Right ventricle myocardium inferior (tissue), 1 donor: ENCODE measurements at places on chromosomes 11 and 22.

- DNase-seq: no peak
These were observed 95.3 kb downstream of the DBX1 start for GRCh38 chr11:20064961-20065405.

DNA sequence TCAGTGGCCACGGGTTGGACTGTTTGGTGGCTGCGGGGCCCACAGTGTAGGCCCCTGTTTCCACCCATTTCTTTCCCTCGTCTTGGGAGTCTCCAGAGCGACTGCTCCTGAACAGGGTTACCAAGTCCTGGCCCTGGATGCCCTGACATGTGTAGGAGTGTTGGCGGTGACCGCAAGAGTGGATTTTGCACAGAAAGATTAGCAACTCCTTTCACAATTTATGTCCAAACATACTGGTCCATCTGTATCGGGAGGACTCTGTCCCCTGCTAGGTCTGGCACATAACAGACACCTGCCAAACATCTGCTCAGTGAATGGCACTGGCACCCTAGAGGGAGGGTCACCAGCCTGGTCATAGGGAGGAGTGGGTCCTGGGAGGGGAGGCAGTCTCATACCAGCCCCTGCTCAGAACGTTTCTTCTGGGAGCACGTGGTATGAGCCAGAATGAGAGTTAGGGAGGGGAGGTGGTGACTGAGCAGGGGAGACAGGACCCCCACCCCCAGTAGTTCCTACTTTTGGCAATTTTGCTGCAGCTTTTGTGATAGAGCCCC lies 3.4 kb upstream of the APOA1 start:
- no peak for DNase-seq

GRCh38 chr11:69131121-69131566 lies 24.6 kb upstream of the SMIM38 start:
- no peak for DNase-seq

GRCh38 chr11:28649922-28650321 lies 541.7 kb downstream of the METTL15 start:
- DNase-seq: no peak

- DNase-seq: peak; percentile 81
These were observed 53.2 kb downstream of the GRIK4 start for GRCh38 chr11:120564573-120565311.

DNA sequence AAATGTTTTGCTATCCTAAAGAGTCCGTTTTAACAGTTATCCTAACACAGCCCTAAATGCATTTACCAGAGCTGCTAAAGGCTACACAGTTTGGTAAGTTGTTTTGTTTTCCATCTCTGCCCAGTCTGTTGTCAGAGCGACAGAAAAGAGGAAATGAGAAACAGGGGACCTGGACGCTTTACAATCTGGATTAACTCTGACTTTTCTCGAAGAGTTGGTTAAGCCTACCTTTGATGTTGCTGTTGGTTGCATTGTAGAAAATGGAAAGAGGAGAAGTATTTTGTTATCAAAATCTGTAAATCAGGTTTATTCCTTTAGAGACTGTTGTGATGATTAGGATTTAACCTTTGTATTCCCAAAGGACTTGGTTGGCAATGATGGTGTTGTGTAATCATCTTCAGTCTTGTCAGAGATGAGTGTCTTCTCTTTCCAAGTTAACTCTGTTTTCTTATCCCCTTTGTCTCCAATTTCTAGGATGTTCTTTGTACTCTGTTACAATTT lies 481 bp downstream of the ANGPTL5 start:
- DNase-seq: no peak

DNA sequence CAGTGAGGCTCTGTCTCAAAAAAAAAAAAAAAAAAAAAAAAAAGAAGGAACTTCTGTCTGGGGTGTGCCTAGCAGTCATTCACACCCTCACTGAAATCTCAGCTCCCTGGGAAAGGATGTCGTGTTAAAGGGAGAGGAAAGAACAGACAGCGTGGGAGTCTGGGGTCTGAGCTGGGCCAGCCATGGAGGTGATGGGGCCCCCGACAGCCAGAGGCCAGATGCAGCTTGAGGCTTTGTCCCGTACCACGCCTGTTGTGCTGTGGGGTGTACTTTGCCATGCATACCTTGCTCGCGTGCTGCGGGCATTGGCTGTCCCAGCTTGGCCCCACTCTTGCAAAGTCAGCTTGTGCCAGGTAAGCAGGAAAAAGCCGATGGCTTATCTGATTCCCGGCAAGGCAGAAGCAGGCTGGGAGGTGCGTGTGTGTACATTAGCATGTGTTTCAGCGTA lies 4.6 kb downstream of the SYT12 start:
- DNase-seq: no peak

- no peak for DNase-seq
These were observed 26.1 kb upstream of the APLP2 start for GRCh38 chr11:130043575-130043974.

DNA sequence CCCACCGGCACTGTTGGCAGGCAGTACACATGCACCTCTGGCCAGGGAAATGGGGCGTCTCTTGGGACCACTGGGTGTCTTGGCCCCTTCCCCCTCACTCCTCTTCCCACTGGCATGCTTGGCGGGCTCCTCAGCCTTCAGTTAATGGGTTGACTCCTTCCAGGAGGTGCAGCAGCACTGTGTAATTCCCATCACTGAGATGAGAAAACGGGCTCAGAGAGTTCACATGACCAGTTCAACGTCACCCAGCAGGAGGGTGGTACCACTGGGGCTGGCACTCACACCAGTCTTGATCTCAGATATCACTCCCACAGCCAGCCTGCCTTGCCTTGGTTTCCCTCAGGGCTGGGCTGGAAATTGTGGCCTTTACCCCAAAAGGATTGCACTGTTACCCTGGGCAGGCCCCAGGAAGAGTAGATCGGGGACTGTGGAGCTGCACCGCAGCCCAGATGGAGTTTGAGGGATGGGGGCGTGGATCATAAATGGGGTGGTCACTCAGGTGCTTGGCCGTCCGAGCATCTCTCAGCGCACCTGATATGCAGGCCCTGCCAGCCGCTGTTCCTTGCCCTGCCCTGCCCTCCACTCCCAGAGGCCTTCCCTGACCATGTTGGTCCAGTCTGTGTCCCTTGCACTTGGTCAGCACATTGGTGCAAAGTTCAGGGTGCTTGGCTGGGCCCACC lies 16.9 kb downstream of the CAPN5 start:
- no peak for DNase-seq

DNA sequence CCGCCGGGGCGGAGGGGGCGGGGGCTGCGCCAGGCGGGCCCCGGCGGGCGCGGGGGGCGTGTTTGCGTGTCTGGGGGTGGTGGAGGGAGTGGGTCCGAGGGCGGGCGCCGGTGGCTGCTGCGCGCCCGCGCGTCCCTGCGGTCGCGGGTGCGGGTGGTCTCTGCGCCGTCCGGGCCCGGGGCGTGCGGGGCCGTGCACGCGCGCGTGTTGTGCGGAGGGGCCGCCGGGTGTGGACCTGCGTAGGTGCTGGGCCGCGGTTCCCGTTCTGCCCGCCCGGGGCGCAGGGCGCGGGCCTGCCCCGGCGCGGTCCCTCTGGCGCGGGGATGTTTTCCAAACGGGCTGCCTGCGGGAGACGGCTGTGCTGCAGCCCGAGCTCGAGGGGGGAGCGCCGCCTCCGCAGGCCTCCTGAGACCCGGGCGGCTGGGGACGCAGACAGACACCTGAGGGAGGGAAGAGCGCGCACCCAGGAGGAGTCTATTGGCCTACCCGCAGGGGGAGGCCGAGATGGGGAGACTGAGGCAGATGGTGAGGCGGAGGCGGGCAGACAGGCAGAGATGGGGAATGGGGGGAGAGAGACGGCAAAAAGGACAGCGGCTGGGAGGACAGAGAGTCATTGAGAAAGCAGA lies 442 bp downstream of the PELI3 start:
- DNase-seq: peak; percentile 74

DNA sequence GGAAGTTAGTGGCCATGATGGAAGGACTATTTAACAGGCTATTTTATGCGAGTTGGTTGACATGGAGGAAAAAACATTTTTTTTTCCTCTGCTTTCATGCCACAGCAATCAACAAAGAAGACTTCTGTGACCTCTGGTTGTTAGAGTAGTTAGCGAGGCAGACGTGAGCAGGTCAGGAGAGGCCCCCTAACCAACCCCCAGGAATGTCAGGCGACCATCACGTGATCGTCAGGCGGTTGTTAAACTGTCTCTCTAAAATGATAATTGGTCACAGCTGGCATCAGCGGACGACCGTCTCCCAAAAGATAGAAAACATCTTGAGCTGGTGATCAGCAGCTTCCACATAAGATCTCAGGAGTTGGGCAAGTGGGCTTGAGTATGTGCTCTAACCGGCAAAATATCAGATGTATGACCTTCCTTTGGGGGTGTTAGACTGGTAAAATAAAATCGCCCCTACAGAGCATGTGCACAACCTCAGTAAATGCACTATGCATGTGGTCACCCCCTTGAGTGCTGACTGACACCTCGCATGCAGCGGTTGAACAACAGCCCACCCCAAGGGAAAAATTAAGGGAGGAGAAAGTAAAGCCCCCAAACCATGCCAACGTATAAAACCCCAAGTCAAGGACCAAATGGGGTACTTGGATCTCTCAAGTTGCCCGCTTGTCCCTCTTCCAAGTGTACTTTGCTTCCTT lies 20.9 kb upstream of the NARS2 start:
- DNase-seq: no peak

- no peak for DNase-seq
These were observed 64.5 kb downstream of the SHISAL1 start for GRCh38 chr22:44247923-44248892.

DNA sequence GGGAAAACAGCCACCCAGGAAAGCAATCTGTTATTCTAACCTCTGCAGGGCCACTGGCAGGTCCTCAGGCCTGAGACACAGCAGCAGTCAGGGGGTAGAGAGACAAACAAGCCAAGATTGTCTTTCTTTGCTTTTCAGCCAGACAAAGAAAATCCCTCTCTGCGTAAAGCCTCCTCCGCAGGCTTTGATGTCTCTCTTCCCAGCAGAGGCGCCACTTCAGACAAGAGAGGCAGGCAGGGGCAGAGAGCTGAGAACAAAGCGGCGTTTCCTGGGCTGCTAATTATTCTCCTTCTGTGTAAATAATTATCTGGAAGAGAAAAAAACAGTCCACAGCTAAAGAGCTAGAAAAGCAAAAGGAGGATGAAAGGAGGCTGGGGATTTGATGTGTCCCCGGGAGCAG lies 102.7 kb upstream of the SEZ6L start:
- DNase-seq: no peak

DNA sequence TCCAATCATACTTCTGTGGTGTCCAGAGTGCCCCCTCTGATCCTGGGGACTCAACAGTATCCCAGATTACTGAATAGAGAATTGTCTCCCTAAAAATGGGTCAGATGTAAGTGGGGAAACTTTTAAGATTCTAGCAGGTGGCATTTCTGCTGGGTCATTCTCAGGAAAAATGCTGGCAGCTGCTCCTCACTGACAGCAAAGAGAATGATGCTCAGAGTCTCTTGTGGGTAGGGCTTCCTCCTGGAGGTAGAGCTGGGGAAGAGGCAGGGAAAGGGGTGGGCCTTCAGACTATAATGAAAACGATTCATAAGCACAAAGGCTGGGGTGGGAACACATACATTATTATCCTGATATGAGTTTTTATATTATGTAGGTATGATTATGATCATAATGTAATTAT lies 647.2 kb downstream of the NELL1 start:
- DNase-seq: no peak

DNA sequence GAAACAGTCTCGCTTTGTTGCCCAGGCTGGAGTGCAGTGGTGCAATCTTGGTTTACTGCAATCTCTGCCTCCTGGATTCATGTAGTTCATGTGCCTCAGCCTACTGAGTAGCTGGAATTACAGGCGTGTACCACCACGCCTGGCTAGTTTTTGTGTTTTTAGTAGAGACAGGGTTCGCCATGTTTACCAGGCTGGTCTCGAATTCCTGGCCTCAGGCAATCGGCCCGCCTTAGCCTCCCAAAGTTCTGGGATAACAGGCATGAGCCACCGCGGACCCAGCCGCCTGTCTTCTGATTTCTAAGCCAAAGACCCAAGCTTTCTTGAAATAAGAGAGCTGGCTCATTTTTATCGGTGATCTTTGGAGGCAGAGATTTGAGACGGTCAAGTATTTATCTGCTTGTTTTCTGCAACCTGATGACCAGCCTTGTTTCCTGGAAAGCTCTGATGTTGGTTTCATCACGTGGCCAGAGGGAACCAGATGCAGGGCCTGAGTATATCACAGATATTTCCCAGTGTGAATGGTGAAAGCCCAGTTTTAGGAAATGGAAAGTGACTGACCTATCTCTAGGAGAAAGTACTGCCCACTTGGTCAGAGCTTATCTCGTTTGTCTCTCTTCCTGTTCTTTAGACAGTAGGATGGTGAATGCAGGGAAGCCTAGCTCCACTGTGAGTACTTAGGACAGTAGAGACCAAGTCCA lies 5.7 kb upstream of the SIDT2 start:
- DNase-seq: no peak

DNA sequence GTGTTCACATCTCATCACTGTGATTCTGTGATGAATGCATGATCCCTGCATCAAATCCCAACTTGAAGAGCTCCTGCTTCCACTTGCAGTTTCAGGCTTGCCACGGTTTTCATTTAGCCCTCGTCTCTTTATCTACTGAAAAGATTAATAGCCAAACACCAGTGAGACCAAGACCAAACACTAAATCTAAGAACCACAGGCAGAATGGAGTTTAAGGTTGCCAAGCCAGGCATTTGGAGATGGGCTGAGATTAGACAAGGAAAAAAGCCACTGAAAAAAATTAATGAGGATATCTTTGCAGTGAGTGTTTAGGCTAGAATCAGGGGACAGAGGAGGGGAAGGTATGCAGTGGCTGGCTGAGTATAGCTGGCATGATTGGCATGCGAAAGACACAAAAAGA lies 227.2 kb upstream of the BLID start:
- DNase-seq: no peak

GRCh38 chr22:41062146-41062545 lies 30.2 kb upstream of the EP300 start:
- DNase-seq: no peak

GRCh38 chr11:24619900-24620299 lies 123.0 kb downstream of the LUZP2 start:
- DNase-seq: no peak

GRCh38 chr11:96614846-96615245 lies 225.0 kb downstream of the JRKL start:
- no peak for DNase-seq

DNA sequence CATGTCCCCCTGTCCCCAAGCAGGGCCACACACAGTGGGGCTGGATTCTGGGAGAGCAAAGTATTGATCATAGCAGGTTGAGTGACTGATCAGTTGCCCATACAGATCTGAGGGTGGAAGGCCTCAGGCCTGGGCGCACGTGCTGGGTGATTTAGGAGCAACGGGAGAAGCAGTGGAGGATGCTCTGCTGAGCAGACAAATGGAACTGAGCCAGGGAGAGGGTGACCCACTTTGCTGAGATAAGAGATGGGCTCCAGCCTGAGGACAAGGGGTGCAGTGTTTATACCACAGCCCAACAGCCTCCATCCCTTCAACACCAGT lies 15.0 kb downstream of the GNAZ start:
- DNase-seq: no peak

DNA sequence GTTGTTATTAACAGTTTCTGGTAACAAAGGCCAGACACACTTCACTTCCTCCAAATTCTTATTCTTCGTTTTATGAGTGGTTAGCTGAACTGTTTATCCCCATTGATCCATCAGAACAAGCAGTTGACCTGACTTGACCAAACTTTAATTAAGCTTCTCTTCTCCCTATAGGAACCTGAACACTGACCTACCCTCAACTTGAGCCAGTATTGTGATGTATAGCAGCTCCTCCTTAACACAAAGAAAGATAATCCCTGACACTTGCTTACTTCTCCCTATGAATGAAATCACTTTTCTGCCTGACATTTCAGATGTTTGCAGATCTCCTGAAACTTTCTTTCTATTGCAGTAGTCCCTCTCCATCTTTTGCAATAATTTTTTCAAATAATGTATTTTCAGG lies 41.9 kb downstream of the ANO5 start:
- no peak for DNase-seq

GRCh38 chr11:27921472-27921871 lies 186.5 kb downstream of the KIF18A start:
- no peak for DNase-seq
